ENCODE measurements at places on chromosomes 2 and 18.

DNA sequence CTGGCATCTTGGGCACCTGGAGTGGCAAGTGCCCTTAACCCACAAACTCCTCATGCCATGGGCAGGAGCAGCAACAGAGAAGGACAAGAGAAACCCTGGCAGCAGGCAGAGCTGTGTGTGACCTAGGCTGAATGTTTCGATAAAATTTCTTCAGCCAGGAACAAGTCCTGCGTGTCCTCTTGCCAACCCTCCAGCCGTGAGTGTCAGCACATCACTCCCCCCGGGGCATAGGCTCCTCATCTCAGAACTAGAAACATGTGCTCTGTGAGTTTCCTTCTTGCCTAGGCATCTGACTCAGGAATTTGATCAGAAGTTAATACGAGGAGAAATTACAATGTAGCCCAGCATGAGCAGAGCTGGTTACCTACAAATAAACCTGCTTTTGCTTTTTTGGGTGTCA, 2.2 kb downstream of the ABCG8 start:
- DNase-seq = no peak

GRCh38 chr2:215695861-215696260, 260.0 kb upstream of the FN1 start:
- DNase-seq = no peak

GRCh38 chr2:11305338-11305737, 39.1 kb downstream of the ROCK2 start:
- DNase-seq = no peak

GRCh38 chr2:61343141-61343540, 127.7 kb downstream of the USP34 start:
- DNase-seq = no peak

- no peak for DNase-seq
Measured at GRCh38 chr2:234702731-234703225, 205.9 kb upstream of the ARL4C start.

- DNase-seq = no peak
Measured at GRCh38 chr2:44822174-44822573, 119.3 kb upstream of the SIX3 start.

DNA sequence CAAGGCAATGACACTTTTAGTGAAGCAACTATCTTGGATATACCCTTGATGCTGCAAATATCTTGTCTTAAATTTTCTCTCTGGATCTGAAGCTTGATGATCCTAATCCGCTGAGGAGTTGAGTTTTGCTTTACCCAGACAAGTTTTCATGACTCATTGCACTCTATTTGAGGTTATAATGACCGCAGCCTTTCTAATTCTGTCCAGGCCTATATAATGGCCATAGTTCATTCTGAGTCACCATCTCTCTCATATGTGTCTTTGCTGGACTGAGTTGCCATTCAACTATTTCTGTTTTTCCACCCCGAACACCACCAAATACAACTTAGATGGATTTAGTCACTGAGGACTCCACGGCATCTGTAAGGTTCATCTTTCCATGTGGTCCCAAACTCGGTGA, 802.1 kb upstream of the FAM98A start:
- peak; percentile 35 for DNase-seq

- peak; percentile 10 for DNase-seq
Measured at GRCh38 chr2:223260681-223261080, 208.7 kb downstream of the KCNE4 start.

DNA sequence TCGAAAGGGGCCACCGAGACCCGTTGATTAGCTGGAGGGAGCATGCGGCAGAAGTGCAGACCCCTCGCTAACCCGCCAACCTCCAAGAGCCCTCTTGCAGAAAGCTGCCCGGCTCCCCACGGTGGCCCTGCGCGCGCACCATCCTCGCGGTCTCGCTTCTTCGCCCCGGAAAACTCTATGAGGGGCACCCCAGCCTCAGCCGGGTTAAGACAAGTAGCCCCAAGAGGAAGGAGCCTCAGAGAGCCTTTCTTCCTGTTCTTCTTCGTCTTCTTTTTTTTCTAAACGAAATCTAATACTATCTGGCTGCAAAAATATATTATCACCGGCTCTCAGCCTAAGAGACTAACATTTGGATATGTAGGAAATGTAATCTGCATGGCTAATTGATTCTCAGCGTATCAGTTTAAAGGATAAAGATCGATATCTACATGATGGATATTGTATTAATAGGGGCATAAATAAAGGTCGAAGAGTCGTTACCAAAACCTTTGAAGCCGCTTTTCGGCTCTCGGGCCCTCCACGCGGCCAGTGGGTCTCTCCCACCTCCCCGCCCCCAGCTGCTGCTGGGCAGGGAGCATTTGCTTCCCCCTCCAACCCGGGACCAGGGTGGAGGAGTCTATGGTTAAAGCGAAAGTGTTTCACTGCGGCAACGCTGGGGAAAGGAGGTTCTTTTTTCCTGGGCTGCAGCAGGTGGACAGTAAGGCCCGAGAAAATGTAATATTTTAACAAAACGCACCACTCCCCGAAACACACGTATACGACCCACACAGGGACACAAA, 6.1 kb upstream of the PAX3 start:
- DNase-seq = no peak

DNA sequence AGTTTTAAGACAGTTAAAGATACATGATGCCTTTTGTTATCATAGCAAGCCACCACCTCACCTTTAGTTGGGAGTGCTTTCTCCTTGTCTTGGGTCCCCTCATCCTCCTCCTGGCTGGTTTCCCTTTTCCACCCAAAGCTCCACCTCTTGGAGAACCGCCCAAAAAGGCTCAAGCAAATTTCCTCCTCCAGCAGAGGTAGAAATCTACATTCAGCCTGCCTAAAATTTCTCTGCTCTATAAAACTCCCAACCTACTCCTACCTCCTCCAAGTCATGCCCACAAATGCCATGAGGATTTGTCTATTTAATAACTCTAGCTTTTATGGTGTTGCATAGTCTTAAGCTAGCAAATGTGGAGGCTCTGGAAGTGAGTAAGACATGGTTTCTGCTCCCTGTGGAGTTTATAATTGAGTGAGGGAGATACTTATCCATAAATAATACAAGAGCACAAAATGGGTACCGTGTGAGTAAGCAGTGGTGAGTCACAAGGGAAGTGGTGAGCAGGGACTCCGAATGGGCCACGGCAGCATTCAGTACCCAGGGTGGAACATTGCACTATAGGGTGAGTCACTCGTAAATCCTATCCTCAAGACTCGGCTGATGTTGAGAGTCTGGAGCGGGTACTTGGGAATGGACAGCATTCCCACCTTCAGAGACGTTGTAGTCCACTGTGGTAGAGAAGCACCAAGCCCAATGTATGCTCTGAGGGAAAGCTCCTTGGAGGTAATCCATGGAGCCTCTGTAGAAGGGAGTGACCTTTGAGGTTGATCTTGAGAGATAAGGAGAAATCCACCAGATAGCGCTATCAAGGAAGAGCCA, 146.3 kb downstream of the RTN4 start:
- peak; percentile 96 for DNase-seq

DNA sequence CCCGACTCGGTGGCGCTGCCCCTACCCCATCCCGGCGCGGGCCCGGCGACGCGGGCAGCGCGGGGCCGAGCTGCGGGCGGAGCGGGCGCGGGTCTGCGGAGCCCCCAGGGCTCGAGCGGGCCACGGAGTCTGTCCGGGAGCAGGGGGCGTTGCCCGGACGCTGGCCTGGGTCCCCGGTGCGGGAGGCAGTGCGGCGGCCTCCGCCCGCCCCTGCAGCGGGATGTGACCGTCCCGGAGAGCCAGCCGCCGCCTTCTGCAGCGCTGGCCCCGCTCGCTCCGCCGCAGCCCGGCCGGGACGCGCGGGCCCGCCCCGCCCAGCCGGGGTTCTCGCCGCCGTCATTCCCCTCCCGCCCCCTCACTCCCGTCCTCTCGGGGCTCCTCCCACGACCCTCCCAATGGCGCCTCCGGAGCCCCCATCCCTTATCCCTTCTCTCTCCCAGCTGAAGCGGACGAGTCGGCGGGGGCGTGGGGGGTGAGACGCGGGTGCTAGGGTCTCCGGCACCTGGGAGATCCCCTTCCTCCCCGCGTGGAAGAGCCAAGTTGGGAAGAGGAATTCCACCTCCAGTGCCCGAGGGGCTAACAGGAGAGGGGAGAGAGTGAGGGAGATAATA, at the start of gene FNDC4:
Gene FNDC4, minus strand, starts transcription at position 257 of the 611 bp plus-strand sequence. CDS start 521 bp downstream, outside the sequence.
- no peak for DNase-seq
